ENCODE measurements at places on chromosomes 7 and 10.

DNA sequence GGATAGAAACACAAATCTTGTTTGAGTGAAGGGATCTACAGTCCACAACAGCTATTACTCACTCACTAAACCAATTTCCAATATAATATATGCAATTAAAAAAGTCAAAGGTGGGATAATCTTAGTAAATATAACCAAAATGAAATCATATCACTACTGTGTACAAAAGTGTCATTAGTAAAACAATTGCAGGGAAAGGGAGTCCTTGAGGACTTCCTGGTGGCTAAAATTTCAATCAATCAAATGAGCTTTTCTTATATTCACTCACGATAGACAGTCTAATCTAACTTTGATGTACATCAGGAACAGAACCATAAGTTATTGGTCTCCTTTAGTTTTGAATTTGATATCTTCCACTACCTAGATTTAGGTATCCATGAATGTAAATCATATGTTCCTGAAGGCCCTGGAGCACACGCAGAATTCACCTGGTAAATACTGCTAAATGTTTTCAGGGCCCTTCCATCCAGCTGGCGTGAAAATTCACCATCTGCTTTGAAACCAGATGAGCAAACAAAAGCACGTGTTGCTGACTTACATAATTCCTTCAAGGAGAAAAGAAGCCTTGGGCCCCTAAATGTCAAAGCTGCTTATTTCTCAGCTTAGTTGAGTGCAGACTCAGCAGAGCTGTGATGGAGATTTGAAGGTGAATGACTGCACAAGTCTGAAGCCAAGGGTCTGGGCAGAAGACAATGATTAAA, 159.3 kb upstream of the TMEM196 start:
- no peak for DNase-seq

- DNase-seq: no peak
Measured at GRCh38 chr10:60246382-60246781, 143.3 kb downstream of the ANK3 start.

- no peak for DNase-seq
Measured at GRCh38 chr7:53048638-53049037, 13.2 kb downstream of the POM121L12 start.

GRCh38 chr7:126840869-126841268, 411.9 kb downstream of the GRM8 start:
- DNase-seq: no peak

DNA sequence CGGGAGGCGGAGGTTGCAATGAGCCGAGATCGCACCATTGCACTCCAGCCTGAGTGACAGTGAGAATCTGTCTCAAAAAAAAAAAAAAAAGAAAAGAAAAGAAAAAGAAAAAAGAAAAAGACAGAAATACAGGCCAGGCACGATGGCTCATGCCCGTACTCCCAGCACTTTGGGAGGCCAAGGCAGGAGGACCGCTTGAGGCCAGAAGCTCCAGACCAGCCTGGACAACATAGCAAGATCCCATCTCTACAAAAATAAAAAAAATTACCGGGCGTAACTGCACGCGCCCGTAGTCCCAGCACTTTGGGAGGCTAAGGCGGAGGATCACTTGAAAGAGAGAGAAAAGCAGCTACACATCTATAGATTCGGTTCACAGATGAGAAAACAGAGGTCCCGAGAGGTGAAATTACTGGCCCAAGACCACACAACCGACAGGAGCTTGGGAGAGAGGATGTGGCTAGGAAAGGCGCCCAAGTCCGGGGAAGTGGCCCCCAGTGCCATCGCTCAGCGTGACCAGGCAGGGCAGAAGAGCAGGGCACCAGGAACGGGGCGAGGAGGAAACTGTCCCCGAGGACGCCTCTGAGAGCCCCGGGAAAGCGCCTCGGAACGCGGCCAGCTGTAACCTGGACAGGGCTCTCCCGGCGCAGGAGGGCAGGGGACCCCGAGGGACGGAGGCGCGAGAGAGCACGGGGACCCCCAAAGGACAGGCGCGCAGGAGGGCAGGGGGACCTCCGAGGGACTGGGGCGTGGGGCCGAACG, 612 bp downstream of the SNX8 start:
- no peak for DNase-seq

DNA sequence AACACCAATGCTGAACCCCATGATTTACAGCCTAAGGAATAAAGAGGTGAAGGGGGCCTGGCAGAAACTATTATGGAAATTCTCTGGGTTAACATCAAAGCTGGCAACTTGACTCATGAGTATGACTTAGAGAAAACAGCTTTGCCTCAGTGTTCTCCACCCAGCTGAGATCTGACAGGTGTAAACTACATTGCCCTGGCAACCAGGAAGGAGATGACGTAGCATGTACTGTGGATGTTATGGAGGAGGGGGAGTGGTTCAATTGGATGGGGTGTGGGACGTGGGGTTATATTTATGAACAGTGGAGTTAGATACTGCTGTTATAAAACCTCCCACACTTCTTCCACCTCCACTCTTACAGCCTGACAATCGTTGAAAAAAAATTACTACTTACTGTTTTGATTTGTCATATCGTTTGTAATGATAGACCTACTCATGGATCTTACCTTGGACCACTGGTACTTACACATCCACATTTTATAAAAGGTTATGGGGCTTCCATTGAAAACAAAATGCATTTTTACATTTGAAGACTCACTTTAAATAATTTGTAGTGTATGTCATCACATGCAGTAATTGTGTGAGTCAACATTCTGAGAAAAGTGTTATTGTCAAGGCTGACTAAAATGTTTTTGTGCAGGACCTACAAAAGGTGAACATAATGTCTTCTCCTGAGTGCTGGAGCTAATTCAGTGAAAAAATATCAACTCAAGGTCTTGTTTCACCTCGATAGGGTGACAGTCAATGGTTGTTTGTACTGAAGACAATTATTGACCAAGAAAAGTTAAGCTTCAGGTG, 6.4 kb downstream of the OR2F1 start:
- DNase-seq: no peak

- no peak for DNase-seq
Measured at GRCh38 chr7:93906267-93906666, at the start of gene GNGT1. Gene GNGT1 (plus strand): TSS chr7:93906567. CDS start chr7:93906747, 180 bp downstream.

DNA sequence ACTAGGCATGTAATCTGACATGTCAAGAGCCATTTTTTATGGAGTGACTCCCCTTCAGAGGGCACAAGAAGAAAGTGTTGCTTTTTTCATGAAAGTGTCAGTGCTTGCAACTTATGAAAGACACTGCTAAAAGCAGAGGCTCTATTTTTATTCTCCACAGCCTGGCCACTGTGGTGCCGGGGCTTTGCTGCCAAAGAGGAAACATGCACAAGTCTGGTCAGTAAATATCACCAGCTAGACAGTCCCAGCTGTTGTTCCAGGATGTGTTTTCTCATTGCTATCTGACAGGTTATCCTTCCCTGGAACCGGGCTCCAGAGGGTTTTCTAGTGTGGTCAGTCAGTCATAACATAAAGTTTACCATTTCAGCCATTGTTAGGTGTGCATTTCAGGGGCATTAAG, 180.7 kb upstream of the PITRM1 start:
- DNase-seq: no peak

DNA sequence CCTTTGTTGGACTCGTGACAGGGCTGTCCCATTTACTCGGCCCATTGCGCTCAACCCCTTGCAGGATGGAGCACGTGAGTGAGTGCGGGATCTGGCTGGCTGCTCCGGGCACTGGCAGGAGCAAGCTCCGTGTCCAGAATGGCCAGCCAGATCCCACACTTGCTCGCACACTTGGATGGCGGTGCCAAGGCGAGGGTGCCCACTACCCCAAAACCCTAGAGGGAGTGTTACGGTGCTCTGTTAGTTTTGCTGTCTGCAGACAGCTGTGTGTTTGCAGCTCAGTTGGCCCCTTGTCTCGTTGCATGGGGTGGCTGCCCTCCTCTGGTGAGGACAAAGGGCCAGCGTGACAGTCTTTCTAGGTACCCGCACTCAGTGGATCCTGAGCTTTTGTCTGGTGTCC, 34.2 kb downstream of the ZNF487 start:
- DNase-seq: no peak

- DNase-seq: no peak
Measured at GRCh38 chr10:61021926-61022325, 77.9 kb upstream of the RHOBTB1 start.

DNA sequence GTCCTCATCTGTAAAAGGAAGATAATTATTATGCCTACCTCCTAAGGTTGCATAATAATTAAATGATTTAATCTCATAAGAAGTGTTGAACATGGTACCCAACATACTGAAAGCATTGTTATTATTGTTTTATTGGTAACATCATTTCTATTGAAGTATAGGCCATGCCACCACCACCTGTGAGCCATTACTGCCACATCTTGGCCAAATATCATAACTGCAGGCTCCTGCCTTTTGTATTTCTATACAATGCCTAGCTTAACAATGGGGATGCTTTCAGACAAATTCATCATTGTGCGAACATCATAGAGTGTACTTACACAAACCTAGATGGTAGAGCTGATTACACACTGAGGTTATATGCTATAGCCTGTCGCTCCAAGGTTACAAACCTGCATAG, 61.1 kb upstream of the NPSR1 start:
- DNase-seq: no peak

DNA sequence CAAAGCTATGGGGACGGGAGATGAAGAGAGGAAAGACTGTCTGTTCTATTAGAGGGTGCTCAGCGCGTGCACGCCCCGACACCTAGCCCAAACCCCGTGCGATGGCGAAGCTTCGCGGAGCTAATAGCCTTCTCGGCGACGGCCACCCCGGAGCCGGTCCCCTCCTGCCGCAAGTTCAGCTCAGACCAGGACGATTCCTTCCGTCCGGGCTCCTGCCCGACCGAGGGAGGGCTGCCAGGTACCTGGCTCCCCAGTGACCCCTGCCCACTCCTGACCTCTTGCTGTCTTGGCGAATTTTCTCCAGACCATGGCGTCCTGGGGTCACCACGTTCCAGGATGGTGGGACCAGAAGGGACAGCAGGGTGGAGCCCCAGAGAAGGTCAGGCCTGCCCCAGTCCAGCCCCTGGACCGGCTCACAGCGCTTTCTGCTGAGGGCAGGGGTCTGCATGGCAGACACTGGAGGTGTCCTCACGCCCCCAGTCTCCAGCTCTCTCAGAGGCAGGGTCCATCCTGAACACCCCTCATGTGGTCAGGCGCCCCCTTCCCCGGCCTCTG, 36.7 kb downstream of the UNCX start:
- DNase-seq: no peak
